ENCODE measurements at places on chromosomes 12 and 14.

DNA sequence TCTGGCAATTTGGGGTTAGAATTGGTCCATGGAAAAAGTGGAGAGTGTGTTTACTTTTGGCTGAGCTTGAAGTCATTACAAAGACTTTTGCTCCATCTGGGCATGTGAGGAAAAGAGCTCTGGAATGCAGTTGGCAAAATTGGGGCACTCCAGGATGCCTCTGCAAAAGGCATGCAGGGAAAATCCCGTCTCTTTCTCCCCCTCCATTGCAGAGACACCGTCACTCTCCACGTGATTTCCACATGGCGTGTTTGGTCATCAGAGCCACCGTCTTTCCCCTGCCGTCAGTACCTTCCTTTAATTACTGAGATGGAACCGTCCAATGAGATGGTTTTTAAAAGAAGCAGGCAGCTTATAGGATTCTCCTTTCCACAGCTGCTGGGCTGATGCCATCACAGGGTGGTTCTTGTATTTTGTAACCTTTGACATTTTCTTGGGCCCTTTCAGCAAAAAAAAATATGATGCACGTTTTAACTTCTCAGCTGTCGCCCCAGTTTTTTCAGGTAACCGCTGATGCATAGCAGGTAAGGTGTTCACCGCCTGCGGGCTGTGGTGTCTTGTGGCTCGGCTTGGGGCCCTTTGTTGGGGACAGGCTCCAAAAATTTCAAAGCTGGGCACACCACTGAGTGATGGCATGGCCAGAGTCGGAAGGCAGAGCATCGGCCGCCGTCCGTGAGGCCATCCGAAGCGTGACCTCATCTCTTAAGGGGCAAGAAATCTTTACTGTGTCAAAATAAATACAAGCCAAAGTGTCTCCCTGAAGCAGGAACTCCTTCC, 68.4 kb downstream of the CACNA1C start:
- no peak for DNase-seq

GRCh38 chr14:96844857-96845570, 47.8 kb downstream of the VRK1 start:
- DNase-seq, result no peak

- DNase-seq, result peak; percentile 16
These were observed 17.1 kb downstream of the POMT2 start for GRCh38 chr14:77303417-77304156.

- no peak for DNase-seq
These were observed 23.9 kb downstream of the FAM181A start for GRCh38 chr14:93950948-93951634.

- no peak for DNase-seq
These were observed 13.0 kb upstream of the VPS37B start for GRCh38 chr12:122908915-122909314.

- DNase-seq, result no peak
These were observed 689.4 kb downstream of the NOVA1 start for GRCh38 chr14:25908277-25909044.

GRCh38 chr14:64510825-64511671, 6.5 kb downstream of the ZBTB1 start:
- peak; percentile 80 for DNase-seq

- DNase-seq, result peak; percentile 98
These were observed at the start of gene DCTN2 for GRCh38 chr12:57546438-57547287. DCTN2 (minus strand) TSS chr12:57547192; CDS start chr12:57547063, 129 bp downstream.

DNA sequence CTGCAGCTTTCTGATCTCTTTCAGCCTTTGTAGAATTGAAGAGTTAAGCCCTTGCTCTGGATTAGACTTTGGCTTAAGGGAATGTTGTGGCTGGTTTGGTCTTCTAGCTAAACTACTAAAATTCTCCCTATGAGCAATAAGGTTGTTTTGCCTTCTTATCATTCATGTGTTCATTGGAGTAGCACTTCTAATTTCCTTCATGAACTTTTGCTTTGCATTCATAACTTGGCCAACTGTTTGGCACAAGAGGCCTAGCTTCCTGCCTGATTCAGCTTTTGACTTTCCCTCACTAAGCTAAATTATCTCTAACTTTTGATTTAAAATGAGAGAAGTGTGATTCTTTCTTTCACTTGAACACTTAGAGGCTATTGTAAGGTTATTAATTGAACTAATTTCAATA, 384.3 kb downstream of the RAD51B start:
- DNase-seq, result no peak

GRCh38 chr12:40033242-40033630, 72.6 kb downstream of the SLC2A13 start:
- DNase-seq, result no peak

DNA sequence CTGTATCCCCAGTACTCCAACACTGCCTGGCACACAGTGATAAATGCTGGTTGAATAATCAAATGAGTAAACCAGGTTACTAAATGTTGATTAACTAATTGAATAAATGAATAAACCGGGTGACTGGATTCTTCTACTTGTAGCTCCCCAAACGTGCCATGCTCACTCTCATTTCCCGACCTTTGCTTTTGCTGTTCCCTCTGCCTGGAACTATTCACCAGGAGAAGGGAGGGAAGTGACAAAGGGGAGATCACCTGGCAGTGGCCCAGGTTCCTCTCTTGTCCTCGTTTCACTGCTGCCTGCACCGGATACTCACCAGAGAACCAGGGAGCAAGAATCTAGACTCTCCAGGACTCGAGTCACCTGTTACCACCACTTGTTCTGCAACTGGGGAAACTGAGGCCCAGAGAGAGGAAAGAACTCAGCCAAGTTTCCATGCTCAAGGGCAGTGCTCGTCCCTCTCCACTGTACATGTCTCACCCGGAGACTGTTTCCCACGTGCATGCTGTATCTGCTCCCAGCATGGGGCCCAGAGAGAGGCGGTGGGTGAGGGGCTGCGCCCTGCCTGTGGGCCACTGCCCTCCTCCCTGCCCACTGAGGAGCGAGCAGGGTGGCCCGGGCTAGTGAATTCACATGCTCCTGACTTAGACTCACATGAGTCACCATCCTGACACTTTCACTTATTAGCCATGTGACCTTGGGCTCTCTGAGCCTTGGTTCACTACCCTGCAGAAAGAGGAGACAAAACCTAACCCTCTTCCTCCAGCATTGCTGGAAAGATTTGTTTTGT, 17.7 kb upstream of the POP5 start:
- no peak for DNase-seq

DNA sequence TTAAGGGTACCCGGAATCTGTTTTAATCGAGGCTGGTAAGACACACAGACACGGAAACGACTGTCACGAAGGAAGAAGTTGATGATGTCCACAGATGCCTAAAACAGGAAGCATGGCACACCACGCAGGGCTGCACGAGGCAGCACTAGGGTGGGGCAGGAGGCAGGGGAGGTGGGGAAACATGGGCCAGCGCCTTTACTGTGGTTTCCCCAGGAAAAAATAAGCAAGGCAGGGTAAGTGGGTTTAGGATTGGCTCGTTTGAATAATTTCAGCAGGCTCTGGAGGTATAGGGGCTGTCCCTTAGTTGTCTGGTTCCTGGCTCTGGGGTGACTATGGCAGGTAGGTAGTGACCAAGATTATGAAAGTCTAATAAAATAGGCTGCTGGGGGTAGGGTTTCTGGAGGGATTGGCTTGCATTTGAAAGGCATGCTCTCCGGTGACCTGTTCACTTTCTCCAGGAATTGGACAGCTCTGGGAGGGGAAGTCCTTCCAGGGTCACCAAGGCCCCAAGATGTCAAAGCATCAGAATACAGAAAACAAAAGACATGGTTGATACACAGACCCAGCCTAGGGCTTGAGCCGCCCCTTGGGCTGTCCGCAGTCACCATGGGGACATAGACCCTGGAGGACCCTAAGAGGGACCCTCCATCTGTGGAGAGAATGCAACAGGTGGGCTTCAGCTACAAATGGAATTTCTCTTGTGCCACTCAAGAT, 35.3 kb downstream of the MAP1LC3B2 start:
- DNase-seq, result peak; percentile 31

DNA sequence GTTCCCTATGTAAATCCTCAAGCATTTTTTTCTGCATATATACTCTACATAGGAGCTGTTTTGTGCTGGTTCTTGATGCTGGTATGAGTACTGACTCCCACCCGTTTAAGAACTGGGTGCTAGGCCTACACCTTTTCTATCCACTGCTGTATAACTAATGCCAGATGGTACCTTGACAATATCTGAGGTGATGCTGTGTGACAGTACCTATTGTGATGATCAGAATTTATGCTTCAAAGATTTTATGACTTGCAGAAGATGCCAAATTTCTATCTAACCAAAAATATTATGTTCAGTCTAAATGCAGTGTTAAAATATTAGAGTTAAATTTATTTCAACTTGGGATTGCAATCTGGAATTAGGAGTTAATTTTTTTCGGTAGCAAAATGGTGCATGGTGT, 272.3 kb upstream of the NOVA1 start:
- DNase-seq, result no peak

DNA sequence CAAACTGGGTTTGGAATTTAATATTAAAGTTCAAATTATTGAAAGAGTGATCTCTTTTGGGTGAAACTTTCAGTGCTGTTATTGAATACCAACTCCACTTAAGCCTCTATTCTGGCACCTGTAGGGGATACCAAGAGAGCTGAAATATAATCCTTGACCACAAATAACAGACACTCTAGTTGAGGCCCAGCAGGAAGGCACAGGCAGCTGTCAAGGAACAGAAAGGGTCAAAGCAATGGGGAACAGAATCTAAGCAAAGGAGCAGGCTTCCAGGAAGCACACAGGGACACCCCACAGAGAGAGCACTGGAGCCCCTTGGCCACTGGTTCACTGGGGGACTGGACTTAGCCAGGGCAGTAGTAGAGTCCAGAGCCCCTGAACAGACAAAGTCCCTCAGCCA, 120.9 kb upstream of the SFSWAP start:
- no peak for DNase-seq

DNA sequence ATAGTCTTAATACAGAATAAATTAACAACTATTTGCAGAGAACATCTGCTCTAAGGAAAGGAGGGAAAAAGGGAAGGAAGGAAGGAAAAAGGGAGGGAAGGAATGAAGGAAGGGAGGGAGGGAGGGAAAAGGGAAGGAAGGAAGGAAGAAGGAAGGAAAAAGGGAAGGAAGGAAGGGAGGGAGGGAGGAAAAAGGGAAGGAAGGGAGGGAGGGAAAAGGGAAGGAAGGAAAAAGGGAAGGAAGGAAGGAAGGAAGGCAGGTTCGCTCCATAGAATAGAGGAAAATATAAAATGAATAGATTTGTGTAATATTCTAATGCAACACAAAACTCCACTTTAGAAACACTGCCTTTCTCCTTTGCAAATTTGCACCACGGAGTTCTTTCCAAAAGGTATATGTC, 16.6 kb downstream of the KICS2 start:
- no peak for DNase-seq

DNA sequence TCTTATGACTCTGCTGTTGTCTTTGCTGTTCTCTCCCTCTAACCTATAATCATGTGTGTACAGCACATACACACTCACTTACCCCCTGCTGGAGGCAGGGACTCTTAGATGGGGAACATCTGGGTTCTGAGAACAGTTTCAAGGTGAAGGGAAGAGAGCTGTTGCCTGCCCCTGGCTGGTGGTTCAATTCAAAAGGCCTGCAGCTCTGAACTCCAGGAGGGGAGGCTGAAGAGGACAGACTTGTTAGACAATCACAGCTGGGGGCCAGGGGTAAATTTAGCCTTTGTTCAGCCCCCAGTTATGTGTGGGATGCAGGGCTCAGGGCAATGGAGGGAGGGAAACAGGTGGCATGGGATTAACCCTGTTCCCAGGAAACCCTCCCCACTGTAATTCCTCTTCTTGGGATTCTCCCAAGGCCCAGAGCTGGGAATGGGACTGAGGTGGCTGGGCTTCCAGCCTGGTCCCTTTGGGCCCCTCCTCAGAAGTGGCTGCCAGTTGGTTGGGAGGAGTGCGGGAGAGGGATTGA, 1.9 kb downstream of the MYL6B start:
- DNase-seq, result no peak

DNA sequence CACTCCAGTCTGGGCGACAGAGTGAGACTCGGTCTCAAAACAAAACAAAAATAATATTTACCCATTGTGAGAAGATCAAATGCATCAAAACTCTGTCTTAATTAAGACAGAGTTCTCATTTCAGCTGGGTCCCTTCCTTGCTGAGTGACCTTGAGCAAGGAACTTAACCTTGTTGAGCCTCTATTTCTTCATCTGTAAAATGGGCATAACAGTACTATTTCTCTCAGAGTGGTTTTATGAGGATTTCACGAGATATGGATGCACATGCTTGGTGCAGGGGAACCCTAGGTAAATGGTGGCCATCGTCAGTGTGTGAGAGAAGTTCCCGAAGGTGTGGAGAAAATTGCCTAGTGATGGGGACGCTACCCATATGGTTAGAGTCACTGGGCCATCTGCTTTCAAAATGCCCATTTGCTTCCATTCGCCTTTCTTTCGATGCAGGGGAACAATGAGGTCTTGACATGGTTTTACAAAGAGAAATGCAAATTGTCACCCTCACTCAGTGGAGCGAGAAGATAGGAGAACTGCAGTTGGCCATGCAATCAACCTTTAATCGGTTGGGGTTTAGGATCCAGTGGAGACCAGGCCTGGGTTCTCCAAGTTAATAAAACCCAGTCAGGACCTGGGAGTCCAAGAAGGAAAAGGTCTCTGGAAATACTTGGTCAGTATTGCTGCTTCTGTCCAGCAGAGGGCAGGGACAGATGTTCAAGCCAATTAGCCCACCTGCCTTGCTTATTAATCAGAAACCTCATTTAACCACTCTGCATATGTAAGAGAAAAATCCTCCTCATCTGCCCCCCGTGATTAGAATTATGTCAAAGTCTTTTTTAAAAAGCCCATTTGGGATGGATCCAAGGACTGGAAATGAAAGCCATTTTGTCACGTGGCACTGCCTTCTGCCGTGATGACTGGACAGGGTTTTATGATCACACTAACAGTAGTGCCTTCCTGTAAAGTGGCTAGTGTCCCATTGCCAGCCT, 37.2 kb downstream of the CFAP251 start:
- peak; percentile 18 for DNase-seq

- DNase-seq, result no peak
These were observed 173.3 kb upstream of the RASSF8 start for GRCh38 chr12:25785134-25785533.

DNA sequence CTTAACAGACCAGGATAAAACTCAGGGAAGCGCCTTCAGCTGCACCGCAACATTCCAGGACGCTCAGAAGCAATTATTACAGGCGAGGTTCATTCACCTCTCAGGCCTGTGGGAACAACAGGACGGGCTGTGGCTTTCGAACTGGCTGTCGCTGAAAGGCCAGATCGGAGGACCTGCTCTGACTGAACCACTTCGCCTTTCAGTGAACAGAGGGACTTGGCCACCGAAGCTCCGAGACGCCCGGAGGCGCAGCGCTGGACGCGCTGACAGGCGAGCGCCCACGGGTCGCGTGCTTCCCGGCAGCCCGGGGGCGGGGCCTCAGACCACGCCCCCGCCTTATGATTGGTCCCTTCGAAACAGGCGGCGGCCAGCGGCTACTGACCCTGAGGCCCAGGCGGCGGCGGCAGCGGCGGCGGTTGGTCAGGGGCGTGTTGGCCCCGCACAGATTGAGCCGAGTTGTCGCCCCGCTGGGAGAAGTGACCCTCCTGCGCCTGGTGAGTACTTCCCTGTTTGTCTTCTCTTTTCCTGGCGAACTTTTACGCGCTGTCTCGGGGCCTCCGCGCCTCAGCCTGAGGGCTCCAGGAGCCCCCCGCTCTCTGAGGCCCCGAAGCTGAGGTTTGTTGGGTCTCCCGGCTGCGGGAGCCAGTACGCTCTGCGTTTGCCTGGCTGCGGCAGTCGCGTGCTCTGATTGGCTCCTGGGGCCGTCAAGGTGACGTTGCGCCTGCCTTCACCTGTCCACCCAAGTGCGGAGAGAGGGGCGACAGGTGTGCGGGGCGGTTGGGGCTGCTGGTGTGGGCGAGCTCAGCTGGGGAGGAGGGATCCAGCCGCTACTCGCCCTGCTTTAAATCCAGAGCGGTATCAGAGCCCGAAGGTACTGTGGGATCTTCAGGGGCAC, at the start of gene GAS2L3:
Gene GAS2L3, plus strand, starts transcription at position 393 of the 895 bp plus-strand sequence. CDS start 21,221 bp downstream, outside the sequence.
- peak; percentile 81 for DNase-seq

- no peak for DNase-seq
These were observed 180.8 kb downstream of the ERC1 start for GRCh38 chr12:1171657-1172408.
